ENCODE measurements at places on chromosomes 7 and 10.

- no peak for DNase-seq
Measured at GRCh38 chr7:44244282-44244681, 43.5 kb downstream of the YKT6 start.

DNA sequence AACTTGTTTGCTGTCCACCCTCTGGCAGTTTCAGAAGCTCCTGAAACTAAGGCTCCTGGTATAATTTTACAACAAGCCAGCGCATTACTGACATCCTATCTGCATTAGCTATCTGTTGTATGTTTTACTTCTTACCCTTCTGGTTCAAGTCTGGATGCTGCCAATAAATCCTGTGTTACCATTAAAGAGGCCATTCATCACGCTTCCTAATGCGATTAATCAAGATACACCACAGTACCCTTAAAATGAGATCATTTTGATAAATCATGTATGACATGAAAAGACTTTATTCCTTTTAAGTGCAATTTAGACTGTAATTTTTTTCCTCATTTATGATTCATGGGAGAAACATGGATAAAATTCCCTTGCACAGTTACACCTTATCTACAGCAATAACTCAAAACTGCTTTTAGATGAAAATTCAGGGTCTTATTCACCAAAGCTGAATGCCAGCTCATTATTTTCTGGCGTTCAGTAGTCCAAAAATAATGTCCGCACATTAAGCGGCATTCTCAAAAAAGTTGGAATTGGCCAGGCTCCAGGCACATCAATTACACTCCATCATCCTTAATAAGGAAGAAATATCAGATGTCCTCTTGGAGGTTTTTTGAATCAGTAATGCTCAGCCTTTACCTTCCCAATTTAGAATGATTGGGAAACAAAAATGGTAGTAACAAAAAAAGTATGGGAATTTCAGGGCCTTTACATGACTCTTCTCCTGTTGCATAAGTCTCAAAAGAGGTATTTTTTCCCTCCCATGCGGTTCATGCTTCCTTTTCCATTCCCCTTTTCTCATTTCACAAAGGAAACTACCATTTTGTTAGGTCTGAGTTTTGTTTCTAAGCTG lies 878.5 kb downstream of the LRMDA start:
- no peak for DNase-seq

GRCh38 chr7:150983893-150984368 lies 5.8 kb upstream of the KCNH2 start:
- no peak for DNase-seq

DNA sequence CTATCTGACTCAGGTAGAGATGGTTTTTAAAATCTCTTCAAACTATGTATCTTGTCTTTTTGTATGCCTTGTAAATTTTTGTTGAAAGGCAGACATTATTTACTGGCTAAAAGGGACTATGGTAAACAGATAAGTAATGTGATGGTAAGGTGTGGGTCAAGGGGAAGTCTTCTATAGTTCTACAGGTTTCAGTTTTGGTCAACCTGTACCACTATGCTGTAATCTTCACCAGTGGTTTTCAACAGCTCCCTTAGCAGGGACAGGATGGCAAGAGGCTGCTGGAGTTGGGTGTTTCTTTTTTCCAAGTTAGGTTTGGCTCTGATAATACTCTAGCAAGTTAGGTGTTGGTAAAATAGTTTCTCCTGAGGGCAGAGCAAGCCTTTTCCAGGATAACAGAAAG lies 32.7 kb upstream of the FZD8 start:
- no peak for DNase-seq

DNA sequence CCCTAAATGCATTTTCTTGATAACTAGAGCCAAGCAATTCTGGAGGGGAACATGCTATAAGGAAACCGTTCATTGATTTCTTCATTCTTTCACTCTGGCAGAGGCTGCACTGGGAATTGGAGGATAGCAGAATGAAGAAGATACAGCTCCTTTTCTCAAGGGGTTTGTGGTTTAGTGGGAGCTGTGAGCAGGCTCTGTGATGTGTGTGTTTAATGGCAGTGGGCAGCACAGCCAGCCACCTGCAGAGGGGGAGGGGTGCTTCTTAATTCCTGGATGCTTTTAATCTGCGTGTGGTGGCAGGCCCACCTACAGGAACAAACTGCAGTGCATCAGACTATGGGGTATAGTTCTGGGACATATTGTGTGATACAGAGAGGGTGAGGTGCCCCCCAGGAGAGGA lies 31.9 kb downstream of the RPS24 start:
- DNase-seq, result no peak

GRCh38 chr7:113408999-113409398 lies 290.6 kb upstream of the SMIM30 start:
- DNase-seq, result no peak

GRCh38 chr7:131109759-131110296 lies 217.8 kb upstream of the MKLN1 start:
- peak; percentile 62 for DNase-seq

DNA sequence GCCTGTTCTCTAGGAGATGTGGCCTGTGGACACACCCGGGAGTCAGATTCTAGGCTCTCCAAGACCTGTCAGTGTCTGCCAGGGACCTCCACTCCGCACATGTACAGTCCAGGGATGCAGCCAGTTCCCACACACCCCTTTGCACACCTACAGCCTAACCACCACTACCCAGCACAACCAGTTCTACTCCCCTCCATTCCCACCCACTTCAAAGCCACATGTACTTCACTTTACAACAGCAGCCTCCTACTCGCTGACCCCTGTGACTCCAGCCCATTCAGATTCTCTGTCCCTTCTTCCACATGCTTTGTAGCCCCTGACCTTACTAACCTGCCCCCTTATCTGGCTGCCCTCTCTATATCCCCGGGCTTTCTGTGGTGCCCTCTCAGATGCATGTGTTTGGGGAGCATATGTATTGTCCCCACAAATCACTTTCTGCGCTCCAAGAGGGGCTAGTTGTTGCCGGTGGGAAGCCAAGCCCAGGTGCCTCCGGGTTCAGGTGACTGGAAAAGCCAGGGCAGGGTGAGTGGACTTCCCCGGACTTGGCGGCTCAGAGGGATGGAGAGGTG lies 7.2 kb downstream of the LBX1 start:
- no peak for DNase-seq

GRCh38 chr10:89344156-89344555 lies 16.4 kb downstream of the IFIT3 start:
- DNase-seq, result no peak

DNA sequence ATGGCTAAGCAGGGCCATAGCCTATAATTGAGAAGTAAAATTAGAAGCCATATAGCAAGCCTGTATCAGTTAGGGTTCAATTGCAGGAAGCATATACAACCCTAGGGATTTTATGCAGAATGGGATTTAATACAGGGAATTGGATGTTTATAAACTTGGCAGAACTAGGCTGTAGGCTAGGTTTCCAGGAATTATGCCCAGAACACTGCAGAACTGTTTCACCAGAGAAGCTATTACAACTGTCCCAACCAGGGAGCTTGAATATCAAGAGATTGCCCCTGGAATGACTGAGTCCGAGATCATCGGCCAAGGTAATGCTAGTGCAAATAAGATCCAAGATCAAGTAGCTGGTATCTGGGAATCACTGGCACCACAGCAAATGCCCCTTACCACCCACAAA lies 64.0 kb downstream of the PRR15 start:
- no peak for DNase-seq

GRCh38 chr10:71252220-71252619 lies 39.9 kb downstream of the UNC5B start:
- peak; percentile 41 for DNase-seq

GRCh38 chr7:25854608-25855497 lies 297.1 kb upstream of the NFE2L3 start:
- DNase-seq, result peak; percentile 100

DNA sequence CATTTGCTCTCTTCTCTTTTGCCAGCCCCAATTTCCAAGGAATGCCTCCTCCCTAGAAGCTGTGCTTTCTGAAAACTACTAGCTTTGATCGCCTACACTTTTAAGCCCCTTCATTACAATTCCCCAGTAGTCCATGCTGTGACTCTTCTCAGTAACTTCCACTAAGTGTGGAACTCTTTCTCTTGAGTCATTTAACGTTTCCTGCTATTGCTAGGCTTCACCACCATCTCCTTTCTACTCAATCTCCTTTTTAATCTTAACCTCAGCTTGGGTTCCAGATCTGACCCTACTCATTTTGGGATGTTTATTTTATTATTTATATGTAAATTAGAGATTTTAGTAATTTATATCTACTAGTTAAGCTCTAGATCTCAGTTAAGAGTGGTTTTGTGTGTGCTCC lies 14.4 kb upstream of the SEMA3D start:
- DNase-seq, result no peak

DNA sequence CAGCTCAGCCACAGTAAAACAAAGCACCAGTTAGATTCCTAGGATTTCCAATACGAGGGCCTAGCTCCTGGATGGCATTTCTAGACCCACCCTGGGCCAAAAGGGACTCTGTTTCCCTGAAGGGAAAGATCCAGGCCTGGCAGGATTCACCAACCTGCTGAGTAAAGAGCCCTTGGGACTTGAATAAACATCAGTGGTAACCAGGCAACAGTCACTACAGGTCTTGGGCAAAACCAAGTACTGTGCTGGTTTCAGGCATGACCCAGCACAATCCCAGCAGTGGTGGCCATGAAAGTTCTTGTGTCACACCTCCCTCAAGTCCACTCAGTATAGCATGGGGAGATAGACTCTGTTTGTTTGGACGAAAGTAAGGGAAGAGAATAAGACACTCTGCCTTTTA lies 31.0 kb upstream of the STARD3NL start:
- DNase-seq, result no peak

GRCh38 chr10:78856421-78856820 lies 212.3 kb upstream of the ZMIZ1 start:
- DNase-seq, result no peak

GRCh38 chr10:5644930-5645329 lies 21.5 kb downstream of the ASB13 start:
- DNase-seq, result no peak

DNA sequence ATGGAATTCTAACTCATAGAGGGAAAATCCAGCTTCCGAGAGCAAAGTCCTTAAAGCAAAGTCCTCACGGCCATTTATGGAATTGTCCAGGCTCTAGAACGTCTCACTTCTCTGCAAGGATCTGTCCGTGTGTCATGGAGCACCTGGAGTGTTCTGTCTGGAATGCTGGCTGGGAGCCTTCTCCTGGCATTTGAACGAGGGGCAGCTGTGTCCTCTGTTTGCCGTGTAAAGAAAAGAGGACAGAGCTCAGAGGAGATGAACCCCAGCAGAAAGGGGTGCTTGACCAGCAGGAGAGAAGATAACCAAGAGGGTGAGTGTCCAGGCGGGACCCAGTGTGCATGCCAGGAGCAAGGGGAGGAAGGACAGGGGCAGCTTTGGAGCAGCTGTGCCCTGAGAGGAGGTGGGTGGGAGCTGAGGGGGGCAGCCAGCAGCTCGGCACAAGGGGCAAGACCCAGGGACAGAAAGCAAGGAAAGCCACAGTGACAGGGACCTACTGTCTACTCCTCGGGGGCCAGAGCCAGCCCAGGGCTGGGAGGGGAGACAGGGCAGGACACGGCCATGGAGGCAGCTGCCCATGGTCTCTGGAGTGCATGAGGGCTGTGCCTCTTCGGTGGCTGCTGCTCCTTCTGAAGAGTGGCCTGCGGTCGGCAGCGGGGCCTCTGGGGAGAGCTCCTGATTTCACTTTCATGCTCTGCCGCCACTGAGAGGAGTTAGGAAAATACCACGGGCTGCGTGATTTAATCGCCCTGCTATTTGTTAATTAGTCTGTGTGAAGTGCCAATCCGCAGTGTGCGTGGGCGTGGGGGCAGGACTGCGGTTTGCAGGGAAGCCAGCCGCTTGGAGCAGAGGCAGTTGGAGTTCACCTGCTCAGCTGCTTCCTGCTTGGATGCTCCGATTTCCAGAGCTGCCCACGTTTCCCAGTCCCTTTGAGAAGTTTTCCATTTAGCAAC lies 149.3 kb upstream of the SHH start:
- DNase-seq, result peak; percentile 97

- no peak for DNase-seq
Measured at GRCh38 chr7:68200051-68200670, 1203.5 kb downstream of the TYW1 start.

DNA sequence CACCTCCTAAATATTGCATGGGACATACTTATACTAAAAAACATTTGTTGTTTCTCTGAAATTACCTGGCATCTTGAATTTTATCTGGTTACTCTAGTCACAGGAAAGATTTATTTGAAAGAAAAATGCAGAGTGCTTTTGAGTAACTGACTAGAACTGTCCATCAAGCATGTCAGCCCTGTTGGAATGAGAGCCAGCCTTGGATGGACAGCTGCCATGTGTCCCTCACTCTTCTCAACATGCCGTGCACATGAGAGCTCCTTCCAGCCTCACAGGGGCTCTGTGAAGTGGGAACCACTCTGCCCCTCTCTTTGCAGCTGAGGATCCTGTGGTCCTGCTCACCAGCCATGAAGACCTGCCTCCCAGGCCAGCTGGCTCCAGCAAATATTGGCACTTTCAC lies 118.3 kb upstream of the SHH start:
- no peak for DNase-seq

GRCh38 chr10:73859784-73860491 lies 14.4 kb downstream of the CAMK2G start:
- DNase-seq, result no peak

DNA sequence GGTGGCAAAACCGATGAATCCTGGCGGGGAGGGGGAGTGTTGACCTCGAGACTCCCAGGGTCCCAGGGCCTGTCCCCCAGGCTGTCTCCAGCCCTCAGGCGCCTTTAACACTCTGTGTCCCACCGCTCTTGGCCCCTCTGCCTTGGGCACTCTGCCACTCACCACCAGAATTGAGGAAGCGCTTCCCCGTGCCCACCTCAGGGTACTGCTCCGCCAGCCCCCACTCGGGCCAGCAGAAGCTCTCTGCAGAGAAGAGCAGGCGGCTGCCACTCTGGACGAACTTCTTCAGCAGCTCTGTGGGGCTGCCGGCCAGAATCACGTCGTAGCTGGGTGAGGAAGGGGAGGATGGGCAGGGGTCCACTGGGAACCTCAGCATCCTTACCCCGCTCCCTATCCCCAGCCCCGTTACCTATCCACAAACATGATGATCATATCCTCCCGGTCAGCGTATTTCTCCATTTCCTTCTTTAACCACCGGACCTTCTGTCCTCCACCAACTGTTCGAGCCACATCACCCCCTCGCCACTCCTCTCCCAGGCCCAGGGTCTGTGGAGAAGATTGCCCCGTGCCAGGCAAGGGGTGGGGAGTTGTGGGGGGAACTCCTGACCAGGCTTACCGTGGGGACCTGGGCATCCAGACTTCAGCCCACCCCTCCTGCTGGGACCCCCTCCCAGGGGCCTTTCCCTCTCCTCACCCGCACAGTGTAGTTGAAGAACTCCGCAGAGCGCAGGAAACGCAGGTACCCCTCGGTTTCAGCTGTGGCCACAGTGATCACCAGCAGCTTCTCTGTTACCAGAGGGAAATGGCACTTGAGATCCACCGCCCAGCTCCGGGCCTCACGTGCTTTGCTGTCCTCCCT lies 1.2 kb downstream of the PLOD3 start:
- DNase-seq, result peak; percentile 56
